ENCODE measurements at places on chromosomes 12 and 14.
A peak's percentile ranks its signal among the peaks of the same experiment; 100 is the strongest.

- DNase-seq = no peak
These were observed 4.1 kb upstream of the DYNC1H1 start for GRCh38 chr14:101960225-101960624.

DNA sequence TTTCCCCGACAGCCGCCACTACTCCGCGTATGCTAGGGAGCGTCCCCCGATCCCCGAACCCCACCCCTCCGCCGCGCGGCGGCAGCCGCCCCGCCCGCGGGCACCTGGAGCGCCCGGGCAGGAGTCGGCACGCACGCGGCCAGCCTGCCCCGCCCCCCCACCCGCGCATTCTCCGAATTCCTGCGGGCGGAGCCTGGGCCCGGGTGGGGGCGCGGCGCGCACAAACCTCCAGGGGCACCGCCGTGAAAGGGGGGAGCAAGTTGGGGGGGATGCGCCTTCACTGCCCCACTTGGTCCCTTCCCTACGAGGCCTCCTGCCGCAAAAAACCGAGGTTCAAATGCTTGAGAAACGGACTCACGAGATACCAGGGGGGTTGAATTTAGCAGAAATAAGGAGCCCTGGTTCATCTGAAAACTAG lies 1.7 kb downstream of the AJUBA start:
- peak; percentile 48 for DNase-seq

DNA sequence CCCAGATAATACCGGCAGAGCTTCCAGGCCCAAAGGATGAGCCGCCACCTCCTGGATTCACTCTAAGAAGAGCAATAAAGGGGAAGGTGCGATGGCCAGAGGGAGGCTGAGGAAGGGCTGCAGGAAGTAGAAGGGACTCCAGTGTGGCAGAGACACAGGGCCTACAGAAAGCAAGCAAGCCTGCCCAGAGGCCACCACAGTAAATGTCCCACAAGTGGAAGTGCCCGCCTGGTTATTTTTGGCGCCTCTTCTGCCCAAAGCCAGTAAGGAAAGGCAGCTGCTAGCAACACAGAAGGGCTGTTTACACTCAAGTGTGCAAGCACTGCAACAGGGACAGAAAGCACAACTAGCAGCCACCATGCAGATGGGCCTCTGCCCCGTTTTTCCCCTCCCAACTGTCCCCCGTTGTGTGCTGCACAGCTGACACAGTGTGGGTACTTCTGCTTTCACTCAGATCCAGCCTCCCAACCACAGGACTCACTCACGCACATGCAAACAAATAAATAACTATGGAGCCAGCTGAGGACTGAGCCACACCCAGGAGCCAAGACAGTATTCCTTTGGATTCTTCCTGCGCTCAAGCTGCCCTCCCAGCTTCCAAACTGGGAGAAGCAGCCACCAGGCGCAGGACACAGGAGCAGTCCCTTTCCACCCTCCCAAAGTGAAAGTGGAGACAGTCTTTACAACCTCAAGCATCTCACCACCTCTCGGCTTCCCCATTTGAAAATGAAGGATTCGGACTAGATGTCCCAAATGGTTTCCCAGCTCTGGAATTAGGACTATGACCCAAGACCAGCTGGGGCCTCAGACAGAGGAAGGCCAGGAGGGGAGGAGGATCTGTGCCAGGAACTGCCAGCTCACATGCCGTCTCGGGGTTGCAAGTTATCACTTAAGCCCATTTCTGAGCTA lies 40.0 kb upstream of the PNMA1 start:
- DNase-seq = no peak

GRCh38 chr12:98308141-98308540 lies 207.2 kb upstream of the TMPO start:
- DNase-seq = no peak

DNA sequence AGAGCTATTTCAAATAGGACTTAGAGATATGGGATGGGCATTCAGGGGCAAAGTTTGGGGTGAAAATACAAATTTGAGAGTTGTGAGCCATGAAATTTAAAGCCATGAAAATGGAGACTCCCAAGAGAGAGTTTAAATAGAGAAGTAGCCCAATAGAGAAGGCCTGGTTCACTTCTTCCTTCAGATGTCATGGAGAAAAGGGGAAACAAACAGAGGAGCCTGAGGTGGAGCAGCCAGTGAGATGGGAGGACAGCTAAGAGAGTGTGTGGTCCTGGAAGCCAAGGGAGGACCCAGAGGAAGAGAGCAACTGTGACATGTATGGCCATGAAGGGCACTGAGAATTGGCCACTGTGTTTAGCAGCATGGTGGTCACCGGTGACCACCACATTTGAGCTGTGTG lies 12.3 kb upstream of the DYNLL1 start:
- DNase-seq = no peak

- DNase-seq = no peak
These were observed 25.0 kb upstream of the P2RX7 start for GRCh38 chr12:121107681-121108080.

DNA sequence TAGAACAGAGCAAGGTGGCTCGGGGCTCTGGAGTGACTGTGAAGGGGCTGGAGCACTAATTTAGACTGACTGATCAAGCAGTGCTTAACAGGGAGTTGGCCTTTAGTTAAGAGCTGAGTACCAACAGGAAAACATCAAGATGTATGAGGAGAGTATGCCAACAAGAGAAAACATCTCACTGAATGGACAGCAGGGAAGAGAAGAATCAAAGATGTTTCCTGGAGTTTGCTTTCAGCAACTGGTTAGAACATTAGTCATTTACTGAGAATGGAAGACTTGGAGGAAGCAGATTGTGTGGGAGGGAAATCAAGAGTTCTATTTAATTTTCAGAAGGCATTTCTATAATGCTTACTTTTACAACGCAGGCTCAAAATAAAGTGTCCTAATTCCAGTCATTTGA lies 259.3 kb downstream of the ADAMTS20 start:
- DNase-seq = no peak

- no peak for DNase-seq
These were observed 68.2 kb downstream of the PLEKHG7 start for GRCh38 chr12:92771001-92771400.

DNA sequence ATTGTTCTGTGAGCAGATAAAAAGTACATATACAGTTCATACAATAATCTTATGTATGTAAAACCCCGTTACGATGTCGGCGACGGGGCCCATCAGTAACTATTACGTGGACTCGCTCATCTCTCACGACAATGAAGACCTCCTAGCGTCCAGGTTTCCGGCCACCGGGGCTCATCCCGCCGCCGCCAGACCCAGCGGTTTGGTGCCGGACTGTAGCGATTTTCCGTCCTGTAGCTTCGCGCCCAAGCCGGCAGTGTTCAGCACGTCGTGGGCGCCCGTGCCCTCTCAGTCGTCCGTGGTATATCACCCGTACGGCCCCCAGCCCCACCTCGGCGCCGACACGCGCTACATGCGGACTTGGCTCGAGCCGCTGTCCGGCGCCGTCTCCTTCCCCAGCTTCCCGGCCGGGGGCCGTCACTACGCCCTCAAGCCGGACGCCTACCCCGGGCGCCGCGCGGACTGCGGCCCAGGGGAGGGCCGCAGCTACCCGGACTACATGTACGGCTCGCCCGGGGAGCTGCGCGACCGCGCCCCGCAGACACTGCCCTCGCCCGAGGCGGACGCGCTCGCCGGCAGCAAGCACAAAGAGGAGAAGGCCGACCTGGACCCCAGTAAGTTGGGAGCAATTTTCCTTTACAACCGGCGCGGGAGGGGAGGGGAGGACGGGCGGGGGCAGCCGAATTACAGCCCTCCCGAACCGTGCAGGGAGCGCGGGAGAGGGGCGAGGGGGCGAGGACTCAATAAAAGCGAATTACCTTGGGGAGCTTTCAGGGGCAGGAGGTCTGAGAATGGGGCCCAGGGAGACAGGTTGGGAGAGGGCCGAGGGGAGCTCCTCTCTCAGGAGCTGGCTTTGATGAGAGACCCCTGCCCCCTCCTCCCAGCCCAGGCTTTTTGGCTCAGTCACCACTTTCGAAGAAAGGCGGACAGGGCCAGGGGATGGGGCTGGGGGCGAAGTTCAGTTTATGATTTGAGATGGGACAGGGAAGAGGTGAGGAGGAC lies at the start of gene HOXC9:
TSS of gene HOXC9 (plus strand) at position 46 of the 999 bp plus-strand sequence. CDS start at position 74, 28 bp downstream.
- DNase-seq = no peak

DNA sequence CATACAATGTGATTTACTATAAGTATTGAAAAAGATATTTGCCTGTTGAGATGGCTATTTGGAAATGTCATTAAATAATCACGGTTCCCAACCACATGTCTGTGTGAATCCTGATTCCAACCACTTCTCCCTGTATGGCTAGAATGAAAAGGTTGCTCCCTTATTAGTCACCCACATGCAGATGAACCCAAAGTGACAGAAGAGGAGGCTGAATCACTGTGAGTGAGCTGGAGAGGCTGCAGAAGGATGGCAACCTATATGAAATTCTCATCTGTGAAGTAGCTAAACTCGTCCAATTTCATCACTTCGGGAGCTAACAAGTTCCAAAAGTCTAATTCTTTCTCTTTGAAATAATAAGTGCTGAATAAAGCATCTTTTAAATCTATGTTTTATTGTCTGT lies 300.5 kb downstream of the PRKD1 start:
- DNase-seq = no peak

GRCh38 chr12:129727100-129727499 lies 176.7 kb downstream of the TMEM132D start:
- no peak for DNase-seq

- peak; percentile 9 for DNase-seq
These were observed 26.8 kb downstream of the CCDC177 start for GRCh38 chr14:69547701-69548348.

- no peak for DNase-seq
These were observed 286.7 kb downstream of the ZFP36L1 start for GRCh38 chr14:68506021-68506644.

DNA sequence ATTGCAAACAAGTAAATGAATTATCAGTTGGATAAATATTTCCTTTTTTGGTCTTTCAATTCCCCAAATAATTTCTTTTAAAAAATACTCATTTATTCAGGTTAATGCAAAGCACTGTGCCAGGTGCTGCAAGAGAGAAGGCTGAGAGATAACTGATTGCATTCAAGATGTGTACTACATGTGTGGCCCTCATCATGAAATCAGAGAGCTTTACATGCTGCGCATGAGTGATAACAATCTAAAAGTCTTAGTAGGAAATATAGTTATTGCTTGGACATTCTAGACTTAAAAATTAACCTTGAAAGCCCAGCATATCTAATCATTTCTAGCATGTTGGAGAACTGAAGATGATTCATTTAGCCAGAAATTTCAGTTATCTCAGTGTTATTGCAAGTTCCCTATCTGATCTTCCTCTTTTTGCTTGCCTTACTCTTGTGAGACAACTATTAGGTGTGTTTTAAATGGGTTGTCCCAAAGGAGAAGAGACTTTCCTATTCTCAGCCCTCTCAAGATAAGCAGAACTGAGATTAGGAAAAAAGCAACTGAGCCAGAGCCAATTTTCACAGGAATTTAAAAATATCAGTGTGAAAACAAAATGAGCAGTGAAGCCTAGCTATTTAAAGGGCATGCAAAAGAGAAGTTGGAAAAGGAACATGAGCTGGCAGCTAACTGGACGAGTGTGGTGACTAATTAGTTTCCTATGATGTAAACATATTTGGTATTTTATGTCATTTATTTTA lies 60.9 kb downstream of the PLEKHA5 start:
- no peak for DNase-seq

- DNase-seq = no peak
These were observed 47.3 kb upstream of the TUNAR start for GRCh38 chr14:95829321-95829720.

DNA sequence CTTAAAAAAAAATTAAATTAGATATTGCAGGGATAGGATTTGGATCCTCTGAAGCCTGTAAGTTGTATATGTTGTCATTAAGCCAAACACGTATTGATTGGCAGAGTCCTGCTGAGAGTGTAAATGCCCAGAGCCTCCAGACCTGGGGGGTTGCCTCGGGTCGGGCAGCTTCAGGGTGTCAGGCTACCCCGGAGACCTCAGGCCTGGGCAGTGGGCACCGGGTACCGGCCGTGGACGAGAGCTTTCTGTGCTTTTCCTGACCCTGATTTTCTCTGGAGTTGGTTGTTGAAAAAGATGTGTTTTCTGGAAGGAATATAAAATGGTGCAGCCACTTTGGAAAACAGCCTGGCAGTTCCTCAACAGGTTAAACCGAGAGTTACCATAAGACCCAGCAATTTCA lies 96.1 kb downstream of the DNAH10 start:
- no peak for DNase-seq

GRCh38 chr14:54058505-54058904 lies 101.9 kb upstream of the BMP4 start:
- DNase-seq = no peak

GRCh38 chr14:92507174-92507768 lies 6.3 kb upstream of the RIN3 start:
- DNase-seq = peak; percentile 33

DNA sequence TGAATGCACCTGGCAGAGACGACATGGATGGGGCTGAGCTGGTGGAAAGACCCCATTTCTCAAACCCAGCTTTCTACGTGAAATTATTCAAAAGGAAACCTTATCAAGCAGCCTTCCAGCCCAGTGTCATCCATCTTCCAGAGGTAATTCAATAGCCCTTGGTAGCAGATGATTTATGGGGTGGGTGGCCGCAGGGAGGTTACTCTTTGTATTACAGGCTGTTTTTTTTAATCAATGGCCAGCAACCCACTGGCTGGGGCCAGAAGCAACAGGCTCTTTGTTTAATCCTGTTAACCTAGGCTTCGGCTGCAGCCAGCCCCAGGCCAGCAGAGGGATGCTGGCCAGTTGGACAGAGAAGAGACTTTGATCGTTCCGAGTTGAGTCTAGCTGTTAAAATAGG lies 139.8 kb upstream of the SRRM4 start:
- no peak for DNase-seq

GRCh38 chr14:57277062-57277461 lies 8.3 kb downstream of the AP5M1 start:
- DNase-seq = no peak

DNA sequence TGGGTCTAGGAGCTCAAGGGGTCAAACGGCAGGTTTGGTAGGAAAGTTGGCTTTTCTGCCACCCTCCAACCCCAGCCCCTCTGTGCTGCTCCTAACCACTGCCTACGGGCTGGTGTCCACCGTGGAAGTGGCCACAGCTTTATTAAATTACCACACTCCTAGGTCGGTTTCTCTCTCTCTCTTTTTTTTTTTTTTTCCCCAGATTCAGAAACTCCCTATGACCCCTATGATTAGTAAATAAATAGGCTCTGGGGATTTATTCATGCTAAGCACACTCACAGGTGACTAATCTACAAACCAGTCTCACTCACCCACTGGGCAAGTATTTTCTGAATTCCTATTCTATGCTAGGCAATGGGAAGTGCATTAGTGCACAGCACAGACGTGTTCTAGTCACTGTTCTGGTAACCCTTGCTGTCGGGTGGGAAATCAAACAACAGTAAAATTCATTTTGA lies 8.7 kb upstream of the DDX47 start:
- DNase-seq = no peak

DNA sequence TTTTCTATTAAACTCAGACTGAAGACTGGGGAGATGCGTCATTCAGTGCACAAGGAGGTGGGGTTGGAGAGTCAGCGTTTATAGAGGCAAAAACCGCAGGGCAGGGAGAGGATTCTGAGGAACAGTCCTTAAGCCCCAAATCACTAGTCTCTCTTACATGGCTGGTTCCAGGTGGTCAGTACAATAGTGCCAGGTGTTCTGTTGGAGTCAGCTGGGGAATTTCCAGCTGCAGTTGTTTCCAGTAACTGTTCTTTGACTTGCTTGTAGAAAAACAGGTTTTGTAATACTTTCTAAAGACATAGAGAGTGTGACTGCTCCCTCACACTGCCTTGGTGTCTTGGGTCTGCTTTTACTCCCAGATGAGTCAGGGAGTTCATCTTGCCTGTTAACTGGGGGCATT lies 192.2 kb downstream of the TMTC3 start:
- DNase-seq = no peak

GRCh38 chr12:31591380-31591901 lies 505 bp upstream of the DENND5B start:
- DNase-seq = no peak

- DNase-seq = no peak
These were observed 21.8 kb upstream of the PCNX1 start for GRCh38 chr14:70885343-70886022.

All from CD8-positive, alpha-beta T cell (primary cell).